Stimulated activated CD4-positive, alpha-beta T cell treated with anti-CD3 and anti-CD28 coated beads, TNF-alpha, amount 100 ng/mL, for 4 hours (primary cell): ENCODE measurements at places on chromosomes 6 and 20.

- DNase-seq: no peak
Observed at GRCh38 chr6:14966096-14966905, 279.6 kb upstream of the JARID2 start.

- DNase-seq: no peak
Observed at GRCh38 chr6:37537548-37537947, 37.9 kb upstream of the CCDC167 start.

- DNase-seq: no peak
Observed at GRCh38 chr20:47099825-47100441, 205.3 kb downstream of the EYA2 start.

DNA sequence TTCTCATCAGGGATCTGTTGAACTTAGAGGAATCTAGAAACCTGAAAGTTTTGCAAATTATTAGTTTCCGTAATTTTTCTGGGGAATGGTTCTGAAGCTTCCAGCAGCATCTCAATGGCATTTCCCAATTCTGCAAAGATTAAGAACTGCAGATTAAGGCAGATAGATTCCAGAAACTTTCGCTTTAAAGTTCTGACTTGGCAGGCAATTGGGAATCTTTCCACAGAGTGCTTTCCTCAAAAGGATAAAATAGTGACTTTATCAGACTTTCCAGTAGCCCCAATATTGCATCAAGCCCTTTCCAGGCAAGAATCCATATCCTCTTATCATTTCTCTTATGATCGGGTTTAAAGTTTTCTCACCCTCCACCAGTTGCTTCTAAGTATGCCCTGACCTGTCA, 261.1 kb downstream of the FNDC1 start:
- DNase-seq: no peak

GRCh38 chr20:44909872-44910689, at the start of gene PABPC1L:
TSS of gene PABPC1L (plus strand) at chr20:44910060. CDS start at chr20:44910144, 84 bp downstream.
- peak; percentile 77 for DNase-seq

- DNase-seq: no peak
Observed at GRCh38 chr6:37584654-37585522, 85.2 kb upstream of the CCDC167 start.

DNA sequence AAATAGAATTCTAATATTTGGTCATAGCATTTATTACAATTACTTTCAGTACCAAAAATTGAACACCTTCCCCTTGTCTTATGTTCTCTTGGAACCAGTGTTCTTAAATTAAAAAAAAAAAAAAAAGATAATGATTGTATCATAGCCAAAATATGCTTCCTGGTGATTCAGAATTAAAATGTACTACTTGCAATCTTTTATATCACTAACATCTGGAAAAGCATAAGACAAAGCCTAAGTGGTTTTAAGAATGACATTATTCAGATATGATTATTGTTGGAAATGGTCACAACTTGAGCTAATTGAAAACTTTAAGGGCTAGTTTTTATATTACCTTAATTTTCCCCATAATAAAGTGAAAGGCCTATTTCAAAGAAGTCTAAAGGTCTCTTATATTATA, 493.3 kb upstream of the MARCKS start:
- DNase-seq: no peak

- no peak for DNase-seq
Observed at GRCh38 chr20:15320941-15321340, 983.5 kb upstream of the FLRT3 start.

DNA sequence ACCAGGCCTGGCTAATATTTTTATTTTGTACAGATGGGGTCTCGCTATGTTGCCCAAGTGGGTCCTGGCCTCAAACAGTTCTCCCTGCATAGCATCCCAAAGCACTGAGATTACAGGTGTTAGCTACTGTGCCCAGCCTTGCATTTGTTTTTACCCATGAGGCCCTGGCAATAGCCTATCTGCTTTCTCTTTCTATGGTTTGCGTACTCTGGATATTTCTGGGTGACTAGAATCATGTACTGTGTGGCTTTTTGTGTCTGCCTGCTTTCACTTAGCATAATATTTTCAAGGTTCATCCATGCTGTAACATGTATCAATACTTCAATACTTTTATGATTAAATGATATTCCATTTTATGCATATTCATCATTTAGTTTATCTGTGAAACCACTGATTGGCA, 451.7 kb downstream of the GRIK2 start:
- no peak for DNase-seq

DNA sequence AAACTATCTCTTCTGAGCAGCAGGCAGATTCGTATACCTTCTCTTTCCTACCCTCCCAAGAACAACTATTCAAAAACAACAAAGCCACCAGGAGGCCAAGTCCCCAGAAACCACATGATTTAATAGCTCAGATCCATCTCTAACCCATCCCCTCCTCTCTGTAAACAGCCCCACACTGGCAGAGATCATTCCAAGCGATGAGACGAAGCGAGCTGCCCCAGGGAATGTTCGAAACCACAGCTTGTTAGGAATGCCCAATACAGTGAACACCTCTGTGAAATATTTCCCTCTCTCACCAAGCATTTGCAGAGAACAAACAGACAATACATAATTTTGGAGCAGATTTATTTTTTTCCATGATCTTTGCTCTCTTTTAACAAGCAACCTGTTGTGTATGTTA, 231.8 kb downstream of the SOD2 start:
- no peak for DNase-seq
